ENCODE measurements at places on chromosomes 3 and 15.

GRCh38 chr3:72597756-72598195 is 250.5 kb downstream of the SHQ1 start:
- peak; percentile 98 for DNase-seq

- no peak for DNase-seq
Observed at GRCh38 chr3:192844836-192845525, 72.7 kb downstream of the MB21D2 start.

DNA sequence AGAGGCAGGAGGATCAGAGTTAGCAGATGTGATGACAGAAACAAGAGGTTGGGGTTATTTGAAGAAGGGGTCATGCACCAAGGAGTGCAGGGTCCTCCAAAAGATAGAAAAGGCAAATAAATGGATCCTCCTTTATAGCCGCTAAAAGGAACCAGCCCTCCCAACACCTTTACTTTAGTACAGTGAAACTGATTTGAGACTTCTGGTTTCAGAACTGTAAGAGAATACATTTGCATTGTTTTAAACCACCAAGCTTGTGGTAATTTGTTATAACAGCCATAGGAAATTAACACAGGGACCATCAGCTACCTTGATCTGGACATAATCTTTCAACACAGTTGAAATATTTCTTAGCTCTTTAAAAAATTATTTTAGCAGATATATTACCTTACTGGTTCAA is 166.6 kb downstream of the TIGIT start:
- no peak for DNase-seq

DNA sequence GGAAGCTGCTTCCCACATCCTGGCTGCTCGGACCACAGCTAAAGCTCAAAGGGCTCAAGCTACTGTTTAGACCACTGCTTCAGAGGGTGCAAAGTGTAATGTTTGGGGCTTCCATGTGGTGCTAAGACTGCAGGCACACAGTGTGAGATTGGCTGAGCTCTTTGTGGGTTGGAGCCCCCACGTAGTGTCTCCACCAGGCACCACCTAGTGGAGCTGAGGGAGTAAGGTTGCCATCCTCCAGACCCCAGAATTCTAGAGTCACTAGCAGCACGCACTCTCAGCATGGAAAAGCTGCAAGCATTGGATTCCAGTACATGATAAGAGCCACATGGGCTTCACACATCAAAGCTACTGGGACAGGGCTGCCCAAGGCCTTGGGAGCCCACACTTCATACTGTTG is 9.3 kb downstream of the MKRN3 start:
- peak; percentile 34 for DNase-seq

- DNase-seq, result peak; percentile 34
Observed at GRCh38 chr15:38002883-38003477, 68.5 kb downstream of the TMCO5A start.

GRCh38 chr3:59821274-59821673 is 771.4 kb upstream of the CFAP20DC start:
- no peak for DNase-seq

- no peak for DNase-seq
Observed at GRCh38 chr3:46824211-46824970, 38.9 kb downstream of the MYL3 start.

- DNase-seq, result peak; percentile 92
Observed at GRCh38 chr15:34594361-34594760, 10.9 kb upstream of the GOLGA8B start.

DNA sequence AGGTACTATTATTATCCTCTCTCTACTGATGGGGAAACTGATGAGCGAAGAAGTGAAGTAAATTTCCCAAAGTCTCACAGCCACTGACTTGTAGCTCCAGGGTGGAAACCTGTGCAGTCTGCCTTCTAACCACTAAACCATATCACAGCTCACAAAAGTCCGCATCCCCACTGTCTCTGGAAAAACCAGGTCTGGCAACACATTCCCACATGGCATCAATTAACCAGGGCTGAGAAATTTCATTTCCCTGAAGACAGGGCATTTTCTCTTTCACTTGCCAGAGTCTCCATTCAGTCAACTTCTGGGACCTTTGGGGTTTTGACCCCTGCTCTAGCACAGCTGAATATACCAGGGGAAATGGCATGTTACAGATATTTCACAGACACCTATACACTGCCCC is 26.5 kb downstream of the FBXO40 start:
- DNase-seq, result no peak

DNA sequence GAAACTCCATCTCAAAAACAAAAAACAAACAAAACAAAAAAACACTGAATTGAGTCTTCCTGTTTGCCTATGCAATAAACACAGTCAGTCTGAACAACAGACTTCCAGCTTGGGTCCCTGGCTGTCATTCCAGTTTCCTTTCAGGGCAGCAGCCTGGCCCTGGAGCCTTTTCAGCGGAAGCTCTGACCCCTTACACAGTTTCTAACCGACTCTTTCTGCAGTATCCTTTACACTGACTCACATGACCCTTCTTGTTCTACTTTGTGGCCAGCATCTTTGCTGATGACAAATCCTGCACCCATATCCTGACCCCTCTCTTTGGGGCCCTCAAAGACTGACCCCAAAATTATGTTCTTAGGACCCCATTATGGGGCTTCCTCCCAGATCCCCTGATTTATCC is 38.3 kb upstream of the INO80 start:
- DNase-seq, result no peak

DNA sequence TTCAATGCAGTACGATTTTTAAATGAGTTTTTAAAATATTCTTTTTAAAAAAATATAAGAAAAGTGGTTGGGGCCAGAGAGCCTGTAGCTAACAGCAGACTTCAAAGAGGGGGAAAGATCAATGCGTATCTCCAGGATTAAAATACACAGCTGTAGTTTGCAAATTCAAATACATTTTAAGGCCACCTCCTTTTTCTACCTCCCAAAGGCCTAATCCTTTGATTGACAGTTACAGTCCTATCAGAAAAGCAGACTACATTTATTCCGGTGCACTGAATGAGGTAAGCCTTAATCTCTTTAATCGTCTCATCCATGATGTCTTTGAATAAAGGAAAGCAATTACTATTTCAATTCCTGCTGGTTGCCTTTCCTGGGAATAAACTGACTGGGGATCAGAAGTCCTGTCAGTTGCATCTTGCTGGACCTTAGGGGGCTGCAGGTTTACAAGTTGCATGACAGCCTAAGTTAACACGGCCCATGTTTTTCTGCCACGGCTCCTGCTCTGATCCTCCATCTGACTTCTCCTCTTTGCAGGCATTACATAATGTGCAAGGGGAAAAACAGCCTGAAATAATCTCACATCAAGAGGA is 51.7 kb downstream of the CADPS start:
- peak; percentile 95 for DNase-seq

- DNase-seq, result peak; percentile 27
Observed at GRCh38 chr3:150762662-150763121, 277 bp downstream of the SIAH2 start.
